ENCODE measurements at places on chromosomes 7 and 10. TPM values are rescaled to one million over a fixed set of nuclear protein-coding genes. Genes with fewer than 3 reads are reported as not detected.

- peak; percentile 30 for DNase-seq
Observed at GRCh38 chr7:156100086-156100485, 287.8 kb upstream of the SHH start.

DNA sequence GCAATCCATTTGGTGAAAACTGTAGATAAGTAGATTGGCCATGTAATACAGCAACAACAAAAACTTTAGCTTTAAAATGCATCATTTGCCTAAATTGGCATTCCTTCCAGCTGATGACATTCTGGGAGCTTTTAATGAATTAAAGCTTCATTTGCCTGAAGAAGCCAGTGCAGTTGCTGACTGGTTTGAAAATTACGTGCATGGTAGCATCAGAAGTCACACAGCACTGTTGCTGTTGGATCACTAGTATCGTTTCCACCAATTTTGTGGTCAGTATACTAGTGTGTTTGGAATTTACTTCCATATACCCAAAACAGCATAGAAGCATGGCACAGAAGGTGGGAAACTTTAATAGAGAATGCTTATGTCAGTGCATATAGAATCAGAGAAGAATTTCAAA, 194.9 kb downstream of the ETV1 start:
- DNase-seq, result no peak

The DPP6 gene
- total RNA-seq, result 4.1 TPM

The CCDC146 gene
- 6.7 TPM for total RNA-seq

Data from muscle of leg (tissue), 16 donors.